Left renal cortex interstitium (tissue), 4 donors: ENCODE measurements at places on chromosomes 1 and 21. TPM values are rescaled to one million over a fixed set of nuclear protein-coding genes. Genes with fewer than 3 reads are reported as not detected.

The AMY1B gene
- not detected for polyA plus RNA-seq

GRCh38 chr1:180424848-180425457 is 77.4 kb downstream of the ACBD6 start:
- DNase-seq: no peak

- no peak for DNase-seq
Observed at GRCh38 chr1:47996060-47996405, 1.2 kb downstream of the TRABD2B start.

GRCh38 chr1:109890115-109890953 is 20.3 kb upstream of the CSF1 start:
- DNase-seq: no peak

GRCh38 chr1:109490029-109490933 is 3.6 kb upstream of the CYB561D1 start:
- DNase-seq: no peak

DNA sequence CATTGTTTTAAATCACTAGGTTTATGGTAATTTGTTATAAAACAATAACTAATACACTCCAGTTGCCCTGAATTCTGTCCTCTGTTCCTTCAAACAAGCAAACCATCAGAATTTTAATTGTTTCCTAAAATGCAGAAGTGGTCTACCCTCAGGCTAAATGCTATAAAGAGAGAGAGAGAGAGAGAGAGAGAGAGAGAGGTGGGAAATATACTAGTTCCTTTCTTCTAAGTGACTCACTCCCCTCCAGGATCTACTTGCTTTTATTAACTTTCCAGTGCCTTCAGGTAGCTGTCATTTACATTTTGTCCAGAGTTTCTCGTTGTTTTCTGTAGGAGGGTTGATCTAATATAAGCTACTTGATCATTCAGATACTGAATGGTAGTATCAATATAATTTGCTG is 26.4 kb downstream of the LRRC53 start:
- no peak for DNase-seq

DNA sequence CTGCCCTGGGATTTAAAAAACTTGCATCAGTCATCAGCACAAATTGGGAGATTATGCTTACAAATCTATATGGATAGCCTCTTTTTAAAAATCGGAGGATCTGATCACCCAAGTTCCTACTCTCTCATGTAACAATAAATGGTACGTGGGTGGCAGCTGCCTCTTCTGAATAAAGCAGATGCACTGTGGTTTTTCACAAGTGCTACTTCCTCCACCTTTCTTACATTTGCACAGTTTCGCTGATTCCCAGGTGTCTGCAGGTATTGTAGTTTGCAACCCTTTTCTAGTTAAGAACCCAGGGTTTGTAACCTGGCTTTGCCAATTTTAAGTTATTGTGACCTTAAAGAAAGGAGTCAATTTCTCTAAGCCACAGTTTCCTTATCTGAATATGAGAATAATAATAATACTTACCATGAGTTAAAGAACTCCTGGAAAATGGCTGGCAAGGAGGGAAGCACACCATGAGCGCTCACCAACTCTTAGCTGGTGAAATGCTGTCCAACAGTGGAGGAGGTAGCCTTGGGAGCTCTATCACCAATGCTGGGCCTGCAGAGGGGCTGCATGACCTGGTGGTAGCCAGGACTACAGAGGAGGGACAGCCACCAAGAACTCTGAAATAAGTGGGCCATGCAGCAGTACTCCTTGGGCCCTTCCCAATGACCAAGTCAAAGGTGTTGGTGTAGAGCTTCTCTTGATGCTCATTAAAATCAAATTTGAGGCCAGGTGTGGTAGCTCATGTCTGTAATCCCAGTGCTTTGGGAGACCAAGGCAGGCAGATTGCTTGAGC is 30.2 kb upstream of the KCNA2 start:
- no peak for DNase-seq

DNA sequence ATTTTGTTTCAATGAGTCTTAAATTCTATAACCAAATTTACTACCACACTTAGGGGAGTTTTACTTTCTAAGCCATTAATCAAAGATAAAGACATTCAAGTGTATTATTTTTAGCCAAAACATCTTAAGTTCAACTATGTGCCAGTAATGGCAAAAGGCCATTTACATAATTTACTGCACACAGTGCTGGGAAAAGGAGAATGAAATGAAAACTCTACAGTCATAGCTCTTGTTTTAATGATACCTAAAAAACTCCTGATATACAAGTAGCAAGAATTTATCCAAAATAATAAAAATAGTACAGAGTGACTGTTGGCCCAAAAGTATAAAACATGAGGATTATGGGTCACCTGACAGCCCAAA is 42.4 kb upstream of the C1orf198 start:
- no peak for DNase-seq
